Tibial nerve (tissue), 4 donors: ENCODE measurements at places on chromosomes 12 and 14. TPM values are rescaled to one million over a fixed set of nuclear protein-coding genes. Genes with fewer than 3 reads are reported as not detected.

Gene SLC38A4
- 0.42 TPM for total RNA-seq

GRCh38 chr14:102255401-102256190 lies 49.4 kb downstream of the MOK start:
- no peak for DNase-seq

GRCh38 chr14:22266142-22266442 lies 322.9 kb downstream of the DAD1 start:
- DNase-seq, result no peak

GRCh38 chr14:52439476-52439875 lies 112.8 kb downstream of the TXNDC16 start:
- no peak for DNase-seq

Gene SPPL3
- total RNA-seq, result 28.0 TPM

GRCh38 chr12:26011099-26011498 lies 52.6 kb downstream of the RASSF8 start:
- peak; percentile 28 for DNase-seq

DNA sequence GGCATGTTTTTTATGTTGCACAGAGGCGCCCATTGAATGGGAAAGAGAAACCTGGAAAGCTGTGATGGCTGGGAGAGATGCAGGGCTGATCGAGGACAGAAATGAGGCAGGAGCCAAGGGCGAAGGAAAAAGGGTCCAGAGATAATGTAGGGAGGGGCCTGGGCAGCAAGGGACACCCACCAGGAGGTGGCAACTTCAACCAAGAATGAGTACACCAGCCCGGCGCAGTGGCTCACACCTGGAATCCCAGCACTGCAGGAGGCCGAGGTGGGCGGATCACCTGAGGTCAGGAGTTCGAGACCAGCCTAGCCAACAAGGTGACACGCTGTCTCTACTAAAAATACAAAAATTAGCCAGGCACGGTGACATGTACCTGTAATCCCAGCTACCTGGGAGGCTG lies 4.0 kb downstream of the SSH1 start:
- no peak for DNase-seq

GRCh38 chr12:68100241-68100640 lies 59.3 kb downstream of the IFNG start:
- DNase-seq, result no peak

- DNase-seq, result no peak
Observed at GRCh38 chr14:99467336-99468078, 13.2 kb downstream of the SETD3 start.

Gene TCL1B
- not detected for total RNA-seq

Gene NUP37
- 10.9 TPM for total RNA-seq

GRCh38 chr14:65366802-65367565 lies 45.5 kb upstream of the FUT8 start:
- no peak for DNase-seq

GRCh38 chr14:21965042-21965441 lies 291.4 kb upstream of the OR4E1 start:
- no peak for DNase-seq

GRCh38 chr14:33972583-33973081 lies 21.8 kb upstream of the EGLN3 start:
- DNase-seq, result no peak

- DNase-seq, result no peak
Observed at GRCh38 chr12:131217024-131217586, 263.4 kb downstream of the ADGRD1 start.

DNA sequence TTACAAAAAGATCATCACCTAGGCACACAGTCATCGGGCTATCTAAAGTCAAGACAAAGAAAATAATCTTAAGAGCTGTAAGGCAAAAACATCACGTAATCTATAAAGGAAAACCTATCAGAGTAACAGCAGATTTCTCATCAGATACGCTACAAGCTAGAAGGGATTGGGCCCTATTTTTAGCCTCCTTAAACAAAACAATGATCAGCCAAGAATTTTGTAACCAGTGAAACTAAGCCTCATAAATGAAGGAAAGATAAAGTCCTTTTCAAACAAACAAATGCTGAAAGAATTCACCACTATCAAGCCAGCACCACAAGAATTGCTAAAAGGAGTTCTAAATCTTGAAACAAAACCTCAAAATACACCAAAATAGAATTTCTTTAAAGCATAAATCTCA lies 191.6 kb upstream of the BMP4 start:
- DNase-seq, result no peak

Gene GLIPR1L1
- not detected for total RNA-seq

GRCh38 chr12:124044021-124044420 lies 71.0 kb downstream of the ZNF664 start:
- DNase-seq, result no peak

Gene SHMT2
- 18.4 TPM for total RNA-seq

GRCh38 chr14:99945732-99946651 lies 119.2 kb upstream of the EVL start:
- DNase-seq, result no peak

Gene HOXC12
- total RNA-seq, result not detected

Gene CSRP2
- total RNA-seq, result 28.6 TPM

DNA sequence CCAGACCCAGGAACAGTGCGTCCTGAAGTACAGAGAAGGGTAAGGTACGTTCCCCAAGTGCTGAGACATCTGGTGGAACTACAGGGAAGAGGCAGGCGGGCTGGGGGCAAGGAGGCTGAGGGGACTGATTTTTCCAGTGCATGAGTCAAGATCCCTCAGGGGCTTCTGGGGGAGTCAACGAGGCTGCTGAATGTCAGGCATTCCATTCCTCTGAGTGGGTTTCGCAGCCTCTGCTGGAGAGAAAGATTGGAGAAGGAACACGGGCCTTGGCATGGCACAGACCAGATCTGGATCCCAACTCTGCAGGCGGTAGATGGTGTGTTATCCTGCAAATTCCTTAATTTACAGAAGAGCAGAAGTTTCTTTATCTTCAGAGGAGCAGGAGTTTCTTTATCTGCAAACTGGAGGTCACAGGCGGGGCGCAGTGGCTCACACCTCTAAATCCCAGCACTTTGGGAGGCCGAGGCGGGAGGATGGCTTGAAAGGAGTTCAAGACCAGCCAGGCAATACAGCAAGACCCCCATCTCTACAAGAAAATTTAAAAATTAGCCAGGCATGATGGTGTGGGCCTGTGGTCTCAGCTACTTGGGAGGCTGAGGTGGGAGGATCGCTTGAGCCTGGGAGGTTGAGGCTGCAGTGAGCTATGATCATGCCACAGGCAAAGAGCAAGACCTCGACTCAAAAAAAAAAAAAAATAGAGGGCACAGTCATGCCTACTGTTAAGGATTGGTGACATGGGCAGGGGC lies 132.6 kb upstream of the MAP1LC3B2 start:
- peak; percentile 24 for DNase-seq

- no peak for DNase-seq
Observed at GRCh38 chr12:42855362-42855950, 265.9 kb upstream of the PRICKLE1 start.

Gene ACACB
- 560 TPM for total RNA-seq

DNA sequence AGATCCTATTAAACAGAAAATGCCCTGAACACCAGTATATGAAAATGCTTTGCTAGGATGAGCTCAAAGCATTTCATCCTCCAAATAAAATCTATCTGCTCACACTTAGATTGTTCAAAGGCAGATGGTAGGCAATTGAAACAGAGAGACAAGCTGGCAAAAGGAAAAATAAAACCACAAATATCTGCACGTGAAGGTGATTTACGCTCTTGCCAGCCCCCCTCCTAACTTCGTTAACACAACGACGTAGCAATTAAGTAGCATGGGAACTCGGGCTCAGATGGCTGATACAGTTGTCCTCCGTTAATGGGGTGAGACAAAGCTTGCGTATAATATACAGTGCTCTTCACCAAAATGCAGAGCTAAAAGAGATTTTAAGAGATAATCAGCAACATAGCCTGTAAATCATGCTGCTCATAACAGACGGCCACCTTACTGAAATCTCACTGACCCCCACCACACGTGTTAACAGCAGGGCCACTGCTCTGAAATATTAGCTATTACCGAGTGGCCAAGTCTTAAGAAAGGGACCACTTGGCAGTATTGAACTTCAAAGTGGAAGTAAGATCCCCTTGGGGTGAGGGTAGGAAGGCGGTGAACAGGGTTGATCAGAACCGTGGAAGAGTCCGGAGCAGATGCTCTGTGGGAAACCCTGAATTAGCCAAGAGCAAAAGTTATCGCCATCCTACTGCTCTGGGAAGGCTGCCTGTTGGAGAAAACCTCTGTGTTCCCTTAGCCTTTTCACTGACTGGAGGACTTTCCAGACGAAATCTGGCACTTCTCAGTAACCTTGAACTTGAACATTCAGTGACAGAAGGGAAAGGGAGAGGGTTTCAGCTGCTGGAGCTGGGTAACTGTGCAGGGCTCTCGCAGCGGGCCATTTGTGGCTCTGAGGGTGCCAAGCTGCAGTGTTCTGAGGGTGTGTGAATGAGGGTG lies 23.1 kb downstream of the ETV6 start:
- no peak for DNase-seq

Gene RAD9B
- 0.63 TPM for total RNA-seq
